ENCODE measurements at places on chromosomes 11 and 22.

GRCh38 chr11:47033439-47033838 lies 96.9 kb downstream of the CSTPP1 start:
- H3K4me3 ChIP-seq, result no peak overlapping the region
- peak overlapping the region; percentile 12 for H3K27ac ChIP-seq
- DNase-seq, result peak; percentile 88

GRCh38 chr11:23897453-23898286 lies 599.2 kb upstream of the LUZP2 start:
- H3K4me1 ChIP-seq, result no peaks in the 10 kb centered on the region
- H3K36me3 ChIP-seq, result no peaks in the 10 kb centered on the region

GRCh38 chr22:23248583-23248982 lies 68.3 kb downstream of the BCR start:
- no peak overlapping the region for H3K27ac ChIP-seq
- no peak overlapping the region for H3K4me3 ChIP-seq
- peaks cover 8% of the 10 kb centered on the region for H3K4me1 ChIP-seq
- no peaks in the 10 kb centered on the region for H3K27me3 ChIP-seq
- DNase-seq, result no peak

GRCh38 chr11:69292221-69292648 lies 1.7 kb upstream of the MYEOV start:
- H3K27me3 ChIP-seq, result no peaks in the 10 kb centered on the region
- peaks cover 18% of the 10 kb centered on the region for H3K36me3 ChIP-seq
- H3K27ac ChIP-seq, result peak overlapping the region; percentile 66
- DNase-seq, result peak; percentile 82

- H3K36me3 ChIP-seq, result no peaks in the 10 kb centered on the region
- H3K4me1 ChIP-seq, result peaks cover 28% of the 10 kb centered on the region
- no peak overlapping the region for H3K4me3 ChIP-seq
- no peak for DNase-seq
These were observed 244.7 kb downstream of the SOX6 start for GRCh38 chr11:16111690-16112089.

DNA sequence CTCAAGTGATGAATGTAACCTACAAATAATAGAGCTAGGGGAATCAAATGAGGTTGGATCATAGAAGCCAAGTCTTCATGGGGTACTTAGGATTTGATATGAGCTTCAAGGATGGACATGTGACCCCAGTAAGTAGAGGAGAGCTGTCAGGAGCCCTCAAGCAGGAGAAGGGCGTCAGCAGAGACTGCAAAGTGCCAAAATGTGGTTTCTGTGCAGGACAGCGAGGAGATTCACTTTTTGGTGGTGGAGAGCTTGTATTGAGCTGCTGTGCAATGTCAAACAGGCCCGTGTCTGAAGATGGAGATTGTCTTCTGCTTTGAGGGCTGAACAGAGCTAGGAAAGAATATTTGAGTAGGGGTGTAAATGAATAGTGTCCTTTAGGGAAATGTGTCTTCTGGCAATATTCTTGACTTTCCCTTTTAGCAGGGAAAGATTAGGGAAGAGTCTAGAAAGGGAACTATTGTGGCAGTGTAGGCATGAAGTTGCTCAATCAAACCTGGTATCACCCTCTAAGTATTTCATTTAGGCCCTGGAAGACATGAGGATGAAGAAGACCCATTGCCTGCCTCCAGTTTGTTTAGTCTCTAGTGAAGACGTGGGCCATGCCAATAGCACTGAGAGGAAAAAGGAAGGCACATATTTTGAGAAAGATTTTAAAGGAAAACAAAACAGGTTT lies 31.2 kb upstream of the SORL1-AS1 start:
- no peak overlapping the region for H3K4me3 ChIP-seq
- no peak overlapping the region for H3K27ac ChIP-seq
- no peak for DNase-seq

GRCh38 chr22:18909556-18909955 lies 3.4 kb downstream of the DGCR6 start:
- DNase-seq, result no peak
- no peaks in the 10 kb centered on the region for H3K36me3 ChIP-seq
- no peak overlapping the region for H3K27ac ChIP-seq
- H3K27me3 ChIP-seq, result no peaks in the 10 kb centered on the region
- H3K4me3 ChIP-seq, result no peak overlapping the region

DNA sequence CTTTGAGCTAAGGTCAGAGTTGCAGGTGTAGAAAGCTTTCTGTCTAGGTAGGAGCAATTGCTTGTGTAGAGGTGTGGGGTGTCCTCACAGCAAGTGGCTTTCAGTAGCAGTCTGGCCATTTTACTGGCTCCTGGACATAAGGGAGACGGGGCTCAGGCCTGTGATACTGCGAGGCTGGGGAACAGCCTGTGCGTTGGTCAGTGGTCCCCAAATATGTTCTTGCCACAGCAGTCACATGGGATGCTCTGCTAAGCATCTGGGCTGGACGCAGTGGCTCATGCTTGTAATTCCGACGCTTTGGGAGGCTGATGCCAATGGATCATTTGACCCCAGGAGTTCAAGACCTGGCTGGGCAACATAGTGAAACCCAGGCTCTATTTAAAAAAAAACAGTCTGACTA lies 1.9 kb downstream of the MCM5 start:
- peaks cover 58% of the 10 kb centered on the region for H3K36me3 ChIP-seq
- H3K4me3 ChIP-seq, result peak overlapping the region; percentile 99
- H3K4me1 ChIP-seq, result peaks cover 24% of the 10 kb centered on the region
- no peaks in the 10 kb centered on the region for H3K27me3 ChIP-seq

GRCh38 chr11:75786101-75786736 lies 17.6 kb downstream of the DGAT2 start:
- no peaks in the 10 kb centered on the region for H3K36me3 ChIP-seq
- H3K27ac ChIP-seq, result no peak overlapping the region
- H3K4me3 ChIP-seq, result no peak overlapping the region

- H3K4me3 ChIP-seq, result no peak overlapping the region
- H3K27me3 ChIP-seq, result no peaks in the 10 kb centered on the region
- H3K4me1 ChIP-seq, result peaks cover 18% of the 10 kb centered on the region
- no peaks in the 10 kb centered on the region for H3K36me3 ChIP-seq
- peak; percentile 64 for DNase-seq
These were observed 226.9 kb downstream of the INSC start for GRCh38 chr11:15341587-15341986.

DNA sequence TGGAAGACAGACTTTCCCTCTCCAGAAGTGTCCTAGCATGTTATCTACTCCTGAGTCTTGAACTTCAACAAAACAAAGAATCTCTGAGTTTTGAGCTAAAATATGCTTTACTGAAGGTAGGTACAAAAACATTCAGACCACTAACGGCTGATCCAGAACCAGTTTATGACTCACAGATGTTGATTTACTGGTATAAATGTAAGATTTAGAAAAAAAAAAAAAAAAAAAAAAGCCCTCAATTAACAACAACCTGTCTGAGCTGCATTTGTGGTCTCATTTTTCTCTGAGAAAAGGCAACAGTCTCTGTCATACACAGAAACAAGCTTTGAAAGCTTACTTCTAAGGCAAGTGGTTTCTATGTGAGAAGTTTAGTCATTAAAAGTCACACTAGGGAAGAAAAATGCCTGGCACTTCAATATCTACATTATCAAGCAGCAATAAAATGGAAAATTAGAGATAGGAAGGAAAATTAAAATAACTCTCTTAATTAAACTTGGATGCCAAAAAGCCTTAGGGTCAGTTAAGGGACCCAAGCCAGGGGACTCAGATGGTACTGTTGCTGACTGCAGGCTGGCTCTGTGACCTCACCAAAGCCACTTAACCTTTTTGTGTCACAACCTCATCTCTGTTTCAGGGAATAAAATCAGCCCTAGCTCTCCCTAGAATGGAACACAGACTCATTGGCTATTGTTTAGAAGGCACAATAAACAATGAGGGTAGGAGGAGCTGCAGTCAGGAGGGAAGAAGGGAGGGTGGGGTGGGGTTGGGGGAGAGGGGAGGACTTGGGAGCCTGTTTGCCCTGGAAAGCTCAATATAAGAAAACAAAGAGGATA lies 61.7 kb downstream of the ETS1 start:
- H3K27me3 ChIP-seq, result peaks cover 86% of the 10 kb centered on the region
- H3K4me1 ChIP-seq, result no peaks in the 10 kb centered on the region
- H3K27ac ChIP-seq, result no peak overlapping the region
- no peak overlapping the region for H3K4me3 ChIP-seq

DNA sequence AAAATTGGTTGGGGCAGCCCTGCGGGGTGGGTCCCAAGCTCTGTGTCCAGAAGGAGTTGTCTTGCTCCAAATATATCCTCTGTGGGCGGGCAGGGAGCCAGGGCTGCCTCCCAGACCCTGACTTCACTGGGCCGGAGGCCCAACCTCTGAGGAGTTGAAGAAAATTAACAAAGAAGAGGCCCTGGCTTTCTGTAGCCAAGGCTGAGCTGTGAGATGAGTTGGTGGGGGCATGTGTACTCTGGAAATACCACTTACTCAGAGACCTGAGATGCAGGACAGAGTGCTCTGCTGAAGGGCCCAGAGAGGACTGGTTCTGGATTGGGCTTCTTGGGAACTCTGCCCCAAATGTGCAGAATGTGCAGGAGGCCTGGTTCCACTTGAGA lies 96.3 kb downstream of the SWAP70 start:
- peaks cover 26% of the 10 kb centered on the region for H3K4me1 ChIP-seq
- no peak for DNase-seq
- no peak overlapping the region for H3K4me3 ChIP-seq
- H3K27me3 ChIP-seq, result no peaks in the 10 kb centered on the region
- H3K36me3 ChIP-seq, result no peaks in the 10 kb centered on the region

GRCh38 chr11:12183827-12184620 lies 73.6 kb downstream of the MICAL2 start:
- no peak overlapping the region for H3K4me3 ChIP-seq
- no peak for DNase-seq
- H3K4me1 ChIP-seq, result no peaks in the 10 kb centered on the region
- H3K27ac ChIP-seq, result no peak overlapping the region
- H3K36me3 ChIP-seq, result no peaks in the 10 kb centered on the region

Measured in A673 (cell line).